Stimulated activated CD4-positive, alpha-beta T cell treated with anti-CD3 and anti-CD28 coated beads, TNF-alpha, amount 100 ng/mL, for 1 hour (primary cell): ENCODE measurements at places on chromosomes 2 and 18.

- DNase-seq, result no peak
Measured at GRCh38 chr2:41859615-41860514, 188.0 kb upstream of the PKDCC start.

- DNase-seq, result no peak
Measured at GRCh38 chr2:76019128-76019527, 308.4 kb upstream of the GCFC2 start.

GRCh38 chr2:147442816-147443215, 402.0 kb upstream of the ACVR2A start:
- DNase-seq, result no peak

DNA sequence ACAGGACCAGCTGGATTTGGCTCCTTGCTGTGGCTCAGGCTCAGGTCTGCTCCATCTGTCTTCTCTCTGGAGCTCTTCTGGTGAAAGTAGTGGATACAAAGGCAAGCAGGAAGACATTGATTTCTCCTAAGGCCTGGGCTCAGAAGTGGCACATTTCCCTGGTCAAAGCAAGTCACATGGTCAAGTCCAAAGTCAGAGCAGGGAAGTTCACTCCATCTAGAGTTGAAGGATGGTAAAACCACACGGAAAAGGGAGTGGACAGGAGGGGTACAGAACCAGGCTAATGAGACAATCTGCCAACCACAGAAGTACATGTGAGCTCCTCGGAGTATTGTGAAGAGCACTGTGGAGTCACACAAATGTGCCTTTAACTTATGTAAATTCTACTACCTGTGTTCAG, 66.1 kb downstream of the MARCO start:
- no peak for DNase-seq

- DNase-seq, result no peak
Measured at GRCh38 chr2:67835266-67835665, 227.5 kb downstream of the C1D start.

GRCh38 chr2:240986787-240987411, 11.5 kb upstream of the SNED1 start:
- DNase-seq, result no peak

GRCh38 chr2:27080140-27080469, 1.7 kb downstream of the EMILIN1 start:
- DNase-seq, result no peak

GRCh38 chr2:236945431-236946016, 140.2 kb upstream of the COPS8 start:
- DNase-seq, result no peak

DNA sequence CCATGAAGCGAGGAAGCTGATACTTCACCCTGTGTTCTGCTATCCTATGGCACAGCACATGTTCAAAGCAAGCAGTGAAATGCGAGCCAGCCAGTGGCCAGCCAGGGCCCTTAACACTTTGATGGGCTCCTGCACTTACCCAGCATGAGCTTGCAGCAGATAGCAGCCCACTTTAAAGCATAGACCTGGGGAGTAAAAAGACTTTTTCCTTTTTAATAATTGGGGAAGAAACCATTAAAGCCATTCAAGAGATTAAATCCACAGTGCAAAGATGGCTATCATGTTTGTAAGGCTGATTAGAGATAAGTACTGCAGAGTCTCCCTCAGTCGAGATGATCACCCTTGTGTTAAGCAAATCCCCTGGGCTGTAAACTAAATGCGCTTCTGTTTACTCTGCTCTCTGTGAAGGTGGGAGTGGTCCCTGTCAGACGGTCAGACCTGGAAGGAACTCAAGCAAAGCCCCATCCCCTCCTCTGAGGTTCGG, 15.7 kb downstream of the CCBE1 start:
- no peak for DNase-seq

DNA sequence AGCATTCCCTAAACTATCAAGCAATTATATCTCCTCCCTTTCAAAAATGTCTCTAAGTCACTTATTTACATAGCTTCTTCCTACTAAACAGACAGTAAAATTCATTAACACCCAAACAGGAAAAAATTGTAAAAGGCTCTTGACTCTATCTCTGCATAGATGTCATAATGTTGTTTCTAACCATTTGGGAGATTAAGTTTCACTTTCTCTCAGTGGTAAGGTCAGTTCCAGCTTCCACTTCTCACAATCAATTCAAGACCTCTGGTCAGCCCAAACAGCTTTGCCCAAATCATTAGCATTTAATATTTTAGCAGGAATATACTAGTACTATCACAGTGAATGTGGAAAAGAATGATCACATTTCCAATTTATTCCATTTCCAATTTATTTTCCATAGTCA, 374.3 kb upstream of the MC4R start:
- DNase-seq, result no peak

DNA sequence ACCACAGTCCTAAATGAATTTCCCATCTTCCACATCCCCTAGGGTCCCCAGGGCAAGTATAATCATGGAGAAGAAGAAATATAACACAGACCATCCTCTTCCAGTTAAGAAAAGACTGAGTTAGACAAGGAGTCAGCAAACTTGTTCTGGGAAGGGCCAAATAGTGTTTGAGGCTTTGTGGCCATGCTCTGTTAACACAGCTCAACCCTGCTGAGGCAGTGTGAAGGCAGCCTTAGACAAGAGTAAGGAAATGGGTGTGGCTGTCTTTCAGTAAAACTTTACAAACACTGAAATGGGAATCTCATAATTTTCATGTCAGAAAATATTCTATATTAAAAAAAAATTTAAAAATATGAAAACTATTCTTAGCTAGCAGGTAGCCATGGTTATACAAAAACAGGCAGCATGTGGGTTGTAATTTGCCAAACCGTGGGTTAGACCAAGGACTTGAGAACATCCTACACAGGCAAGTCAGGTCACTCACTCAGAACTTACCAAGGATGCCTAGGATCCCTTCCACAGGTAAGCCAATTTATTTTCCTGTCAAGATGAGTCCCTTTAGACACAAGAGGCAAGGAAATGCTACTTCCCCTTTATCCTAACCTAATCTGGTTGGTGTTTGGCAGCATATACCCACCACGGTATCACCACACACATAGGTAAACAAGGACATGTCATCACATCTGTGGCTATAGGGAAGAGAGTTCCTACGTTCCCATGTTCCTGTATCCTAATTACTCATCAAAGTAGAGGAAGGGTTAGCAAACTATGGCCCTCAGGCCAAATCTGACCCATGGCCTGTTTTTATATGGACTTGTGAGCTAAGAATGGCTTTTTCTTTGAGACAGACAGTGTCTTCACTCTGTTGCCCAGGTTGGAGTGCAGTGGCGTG, 31.9 kb downstream of the C2orf74 start:
- DNase-seq, result no peak

DNA sequence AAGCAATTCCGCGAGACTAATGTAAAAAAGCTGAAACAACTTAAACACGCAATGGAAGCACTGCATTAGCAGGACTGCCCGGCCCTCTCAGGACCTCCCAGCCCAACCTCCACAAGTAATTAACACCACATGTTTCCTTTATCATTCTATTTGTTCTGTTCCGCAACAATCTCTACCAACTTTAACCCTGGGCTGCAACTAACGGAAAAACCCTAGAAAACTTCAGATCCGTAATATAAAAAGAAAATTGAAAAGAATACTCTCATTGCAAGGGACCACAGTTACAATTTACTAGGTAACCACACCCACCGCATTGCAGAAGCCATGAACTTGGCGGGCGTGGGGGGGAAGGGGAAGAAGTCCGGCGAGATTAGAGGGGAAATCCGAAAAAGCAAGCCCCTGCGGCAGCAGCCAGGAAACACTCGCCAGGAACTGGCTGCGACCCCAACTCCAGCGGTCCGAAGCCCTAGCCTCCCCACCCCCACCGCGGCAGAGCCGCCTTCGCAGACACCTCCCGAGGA, 1.2 kb downstream of the EPB41L3 start:
- DNase-seq, result no peak

GRCh38 chr2:55616551-55617174, 759 bp downstream of the PPP4R3B start:
- no peak for DNase-seq

DNA sequence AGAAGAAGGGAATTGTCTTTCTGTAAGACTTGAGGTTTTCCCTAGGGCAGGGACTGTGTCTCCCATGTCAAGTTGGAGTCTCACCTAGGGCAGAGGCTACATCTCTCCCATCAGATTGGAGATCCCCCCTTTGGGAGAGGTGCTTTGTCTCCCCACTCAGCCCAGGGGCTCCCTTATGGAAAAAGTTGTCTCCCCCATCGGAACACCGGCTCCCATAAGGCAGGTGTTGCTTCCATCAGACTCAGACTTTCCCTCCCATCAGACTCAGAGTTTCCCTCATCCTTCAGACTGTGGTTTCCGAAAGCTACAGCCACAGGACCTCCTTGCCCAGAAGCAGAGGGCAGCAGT, 5.8 kb downstream of the ANKRD53 start:
- no peak for DNase-seq

- DNase-seq, result no peak
Measured at GRCh38 chr18:74661691-74662090, 64.0 kb downstream of the ZNF407 start.

- DNase-seq, result no peak
Measured at GRCh38 chr2:128315122-128315828, 3.4 kb downstream of the HS6ST1 start.

DNA sequence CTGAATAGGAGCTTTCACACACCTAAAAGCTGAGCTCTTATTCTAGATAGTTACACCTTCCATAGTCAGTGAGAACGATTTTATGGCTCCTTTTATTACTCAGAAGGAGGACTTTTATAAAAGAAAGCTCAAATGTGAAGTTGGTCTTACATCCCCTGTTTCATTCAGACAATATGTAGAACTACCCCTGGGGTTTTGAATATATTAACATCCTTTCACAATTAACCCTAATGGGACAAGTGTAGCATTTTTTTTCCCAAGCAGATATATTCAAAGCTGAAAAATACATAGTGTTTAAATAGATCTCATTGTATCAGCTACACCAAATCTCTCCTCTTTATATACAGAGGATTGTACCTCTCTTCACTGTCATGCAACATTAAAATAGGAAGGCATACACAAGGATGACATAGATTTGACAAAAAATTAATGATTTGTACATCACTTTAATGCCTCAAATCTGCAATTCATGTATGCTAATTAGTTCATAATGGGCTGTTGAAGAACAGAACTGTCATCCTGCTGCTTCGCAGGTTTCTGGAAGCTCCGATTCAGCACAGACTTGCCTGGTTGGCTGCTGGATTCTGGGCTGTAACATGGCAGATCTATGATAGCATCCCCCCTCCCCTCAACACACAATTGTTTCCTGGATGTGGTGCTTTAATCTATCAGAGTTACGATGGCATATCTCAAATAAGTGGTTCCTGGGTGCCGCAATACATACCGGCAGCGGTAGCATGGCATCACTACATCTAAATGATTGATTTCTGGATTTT, 129.7 kb upstream of the PARD3B start:
- no peak for DNase-seq

- no peak for DNase-seq
Measured at GRCh38 chr2:205704127-205704741, 21.9 kb downstream of the NRP2 start.

GRCh38 chr2:129050101-129050500, 731.4 kb upstream of the HS6ST1 start:
- DNase-seq, result no peak

DNA sequence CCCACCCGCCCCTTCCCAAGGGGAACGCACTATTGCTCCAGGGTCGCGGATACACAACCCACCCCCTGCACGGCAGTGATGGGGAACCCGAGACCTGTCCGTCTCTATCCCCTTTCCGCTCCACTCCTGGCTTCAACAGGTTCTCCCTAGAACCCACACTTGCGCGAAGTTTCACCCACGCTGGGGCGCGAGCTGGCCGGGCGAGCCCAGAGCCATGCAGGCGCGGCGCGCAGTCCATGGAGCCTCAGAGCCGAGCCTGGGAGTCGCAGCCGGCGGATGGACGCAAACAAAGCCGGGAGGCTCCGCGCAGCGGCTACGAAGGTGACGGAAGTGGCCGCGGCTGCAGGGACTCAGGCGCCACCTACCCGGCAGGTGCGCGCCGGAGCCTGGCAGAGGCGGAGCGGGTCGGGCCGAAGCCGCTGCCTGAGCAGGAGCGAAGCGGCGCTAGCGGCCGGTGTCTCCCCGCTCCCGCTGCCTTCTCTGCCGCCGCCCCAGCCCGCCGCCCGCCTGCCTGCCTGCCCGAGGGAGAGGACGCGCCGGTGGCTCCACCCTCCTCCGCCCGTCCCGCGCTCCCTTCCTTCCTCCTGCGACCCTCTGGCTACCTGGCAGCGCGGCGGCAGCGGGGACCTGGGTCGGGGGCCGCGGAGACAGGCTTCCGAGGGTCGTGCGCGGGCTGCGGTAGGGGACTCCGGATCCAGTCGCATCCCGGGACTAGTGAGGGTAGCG, 14.0 kb downstream of the ALPG start:
- no peak for DNase-seq
